Urothelium cell line (cell line): ENCODE measurements at places on chromosomes 6 and 20.
A peak's percentile ranks its signal among the peaks of the same experiment; 100 is the strongest.

- DNase-seq = no peak
These were observed 77.1 kb downstream of the WASF1 start for GRCh38 chr6:110102411-110102810.

GRCh38 chr20:57514273-57514751, 10.6 kb downstream of the CTCFL start:
- DNase-seq = peak; percentile 87

DNA sequence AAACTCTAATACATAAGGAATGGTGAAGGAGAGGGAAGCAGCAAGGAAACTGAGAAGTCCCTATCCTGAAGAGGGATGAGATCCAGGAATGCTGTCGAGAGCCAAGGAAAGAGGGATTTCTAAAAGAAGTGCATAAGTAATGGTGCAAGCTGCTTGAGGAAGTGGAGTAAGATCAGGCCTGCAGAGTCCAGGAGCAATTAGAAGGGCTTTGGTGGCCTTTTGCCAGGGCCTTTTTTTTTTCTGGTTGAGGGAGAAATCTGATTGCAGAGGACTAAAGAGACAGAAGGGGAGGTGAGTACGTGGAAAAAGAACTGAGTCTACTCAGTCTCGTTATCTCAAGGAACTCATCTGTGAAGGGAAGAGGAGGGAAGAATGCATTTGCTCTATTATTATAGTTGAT, 396.2 kb downstream of the UTRN start:
- DNase-seq = no peak

DNA sequence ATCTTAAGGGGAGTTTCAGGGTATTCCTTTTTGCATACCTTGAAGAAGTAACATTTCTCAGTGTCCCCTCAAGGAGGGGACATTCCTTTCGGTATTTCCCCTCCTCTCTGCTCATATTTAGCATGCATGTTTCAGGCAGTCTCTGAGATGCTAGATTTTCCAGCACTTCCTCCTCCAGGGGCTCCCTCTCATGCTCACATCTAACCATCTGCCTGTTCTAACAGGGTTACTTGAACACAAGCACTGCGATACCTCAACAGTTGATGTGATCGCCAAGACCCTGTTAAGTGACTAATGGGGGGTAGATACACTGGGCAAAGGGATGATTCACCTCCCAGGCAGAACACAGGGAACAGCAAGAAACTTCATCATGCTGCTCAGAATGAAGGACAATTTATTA, 12.9 kb upstream of the MCM3 start:
- DNase-seq = no peak

GRCh38 chr20:62603021-62603906, 39.0 kb upstream of the SLCO4A1 start:
- DNase-seq = peak; percentile 93

DNA sequence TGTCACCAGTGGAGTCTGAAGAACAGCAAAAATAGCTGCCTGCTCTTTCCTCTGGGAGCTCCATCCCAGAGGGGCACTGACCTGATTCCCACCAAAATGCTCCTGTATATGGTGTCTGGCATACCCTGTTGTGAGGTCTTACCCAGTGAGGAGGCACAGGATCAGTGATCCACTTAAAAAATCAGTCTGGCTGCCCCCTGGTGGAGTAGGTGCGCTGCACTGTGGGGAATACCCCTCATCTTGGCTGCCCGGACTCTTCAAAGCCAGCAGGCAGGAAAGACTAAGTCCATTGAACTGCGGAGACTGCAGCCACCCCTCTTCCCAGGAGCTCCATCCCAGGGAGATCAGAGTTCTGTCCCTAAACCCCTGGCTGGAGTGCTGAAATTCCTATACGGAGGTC, 230.9 kb upstream of the HTR1E start:
- no peak for DNase-seq

DNA sequence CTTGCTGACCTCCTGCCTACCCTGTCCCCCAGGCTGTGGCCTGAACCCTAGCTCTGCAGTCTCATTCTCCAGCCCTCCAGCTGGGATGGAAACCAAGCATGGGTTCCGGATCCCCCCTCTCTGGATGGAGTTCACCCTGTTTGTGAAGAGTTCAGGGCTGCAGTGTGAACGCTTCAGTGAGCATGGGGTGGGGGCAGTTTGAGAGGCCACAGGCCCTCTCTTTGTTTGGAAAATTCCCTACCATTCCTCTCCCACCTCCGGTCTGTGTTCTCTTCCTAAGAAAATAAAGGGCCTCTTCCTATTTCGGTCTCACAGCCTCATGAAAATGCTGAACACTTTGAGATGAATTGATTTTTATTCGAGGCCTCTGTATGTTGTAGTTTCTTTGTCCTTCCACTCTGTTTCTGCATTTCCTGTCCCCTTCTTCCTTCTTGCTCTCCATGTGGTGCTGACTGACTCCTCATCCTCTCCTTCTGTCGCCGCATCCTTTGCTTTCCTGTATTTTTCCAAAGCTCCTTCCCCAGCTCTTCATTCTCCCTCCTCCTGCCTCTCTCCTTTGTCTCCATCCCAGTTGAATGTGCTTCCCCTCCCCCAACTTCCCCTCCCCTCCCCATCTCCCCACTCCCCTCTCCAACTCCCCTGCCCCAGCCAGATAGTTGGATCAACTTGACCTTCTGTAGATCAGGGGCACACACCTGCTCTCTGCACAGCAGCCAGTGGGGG, 2.4 kb upstream of the KCNK5 start:
- DNase-seq = no peak

DNA sequence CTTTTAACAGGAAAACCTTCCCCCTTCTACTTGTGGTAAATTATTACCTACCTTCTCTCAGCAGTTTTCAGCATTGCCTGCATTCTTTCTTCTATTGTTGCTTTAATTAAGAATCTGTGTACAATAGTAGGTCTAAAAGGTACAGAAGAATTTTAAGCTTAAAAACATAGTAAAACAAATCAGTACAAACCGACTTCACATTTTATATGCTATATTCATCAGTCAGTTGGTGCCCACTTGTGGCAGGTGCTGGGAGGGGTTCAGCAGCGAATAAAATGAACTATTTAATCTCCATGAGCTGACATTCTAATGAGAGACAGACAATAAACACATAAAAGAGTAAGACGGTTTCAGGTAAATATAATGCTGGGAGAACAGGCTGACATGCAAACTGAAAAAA, 73.4 kb upstream of the FBXO30 start:
- no peak for DNase-seq

- DNase-seq = no peak
These were observed 69.9 kb upstream of the SOX4 start for GRCh38 chr6:21523652-21524051.

- no peak for DNase-seq
These were observed 42.0 kb upstream of the MAP3K4 start for GRCh38 chr6:160949531-160949930.

- no peak for DNase-seq
These were observed 93.7 kb downstream of the MYO6 start for GRCh38 chr6:75842732-75843131.

DNA sequence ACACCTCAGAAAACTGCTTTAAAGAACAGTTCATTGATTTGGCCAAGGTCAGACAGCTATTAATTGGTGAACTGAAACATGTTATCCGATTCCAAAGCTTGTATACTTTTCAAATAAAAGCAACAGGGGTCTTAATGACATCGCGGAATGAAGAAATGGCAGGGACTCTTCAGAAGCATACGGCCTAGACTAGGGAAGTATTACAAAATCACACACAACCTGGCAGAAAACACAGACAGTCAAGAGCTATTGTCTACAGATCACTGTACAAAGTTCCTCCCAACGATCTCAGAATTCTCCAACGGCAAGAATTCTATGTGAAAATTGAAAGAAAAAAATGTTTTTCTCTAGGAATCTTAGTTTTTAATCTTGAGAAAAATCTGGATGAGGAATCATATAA, 105.5 kb downstream of the PTPRK start:
- no peak for DNase-seq

GRCh38 chr6:2695454-2696095, 55.1 kb downstream of the MYLK4 start:
- DNase-seq = no peak

DNA sequence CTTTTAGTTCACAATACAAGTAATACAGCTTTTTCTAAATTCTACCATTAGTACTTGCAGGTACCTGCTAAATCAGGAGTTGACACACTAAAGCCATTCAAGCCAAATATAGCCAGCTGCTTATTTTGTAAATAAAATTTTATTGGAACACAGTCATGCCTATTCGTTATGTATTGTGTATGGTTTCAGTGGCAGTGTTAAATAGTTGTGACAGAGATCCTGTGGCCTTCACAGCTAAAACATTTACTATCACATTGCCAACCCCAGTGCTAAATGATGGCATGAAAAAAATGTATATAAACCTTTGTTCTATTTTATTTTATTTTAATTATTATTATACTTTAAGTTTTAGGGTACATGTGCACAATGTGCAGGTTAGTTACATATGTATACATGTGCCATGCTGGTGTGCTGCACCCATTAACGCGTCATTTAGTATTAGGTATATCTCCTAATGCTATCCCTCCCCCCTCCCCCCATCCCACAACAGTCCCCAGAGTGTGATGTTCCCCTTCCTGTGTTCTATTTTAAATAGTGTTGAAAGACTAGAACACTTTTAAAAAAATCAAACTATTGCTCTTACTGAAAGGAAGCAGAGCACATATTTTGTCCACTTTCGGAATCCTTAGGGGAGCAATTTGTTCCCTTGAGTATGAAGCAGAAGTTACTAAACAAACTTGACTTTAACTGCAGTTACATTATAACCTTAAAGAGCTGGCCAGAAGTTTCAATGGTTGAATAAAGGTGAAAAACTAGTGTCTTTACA, 115.7 kb downstream of the PRIM2 start:
- DNase-seq = no peak

GRCh38 chr6:16204653-16205376, 33.6 kb upstream of the GMPR start:
- DNase-seq = no peak

GRCh38 chr6:137099689-137100403, 55.1 kb upstream of the IL20RA start:
- no peak for DNase-seq

- peak; percentile 42 for DNase-seq
These were observed 29.3 kb upstream of the TRIM27 start for GRCh38 chr6:28953039-28953584.

DNA sequence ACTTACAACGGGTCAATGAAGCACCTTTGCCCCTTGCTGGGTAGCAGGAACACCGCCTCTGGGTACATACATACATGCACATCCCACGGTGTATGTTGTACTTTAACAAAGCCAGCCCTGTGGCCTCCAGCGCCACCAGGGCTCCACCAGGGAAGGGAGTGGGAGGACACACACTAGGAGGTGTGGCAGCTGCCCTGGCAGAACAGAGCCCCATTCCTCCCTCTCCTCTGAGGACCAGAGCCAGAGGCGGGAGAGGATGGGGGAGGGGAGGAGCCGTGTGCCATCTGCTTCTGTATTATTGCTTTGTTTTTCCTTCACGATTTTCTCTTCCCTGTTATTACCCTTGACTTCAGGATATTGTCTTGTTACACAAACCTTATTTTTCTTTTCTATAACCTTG, 105.8 kb upstream of the TRAF3IP2 start:
- DNase-seq = no peak

DNA sequence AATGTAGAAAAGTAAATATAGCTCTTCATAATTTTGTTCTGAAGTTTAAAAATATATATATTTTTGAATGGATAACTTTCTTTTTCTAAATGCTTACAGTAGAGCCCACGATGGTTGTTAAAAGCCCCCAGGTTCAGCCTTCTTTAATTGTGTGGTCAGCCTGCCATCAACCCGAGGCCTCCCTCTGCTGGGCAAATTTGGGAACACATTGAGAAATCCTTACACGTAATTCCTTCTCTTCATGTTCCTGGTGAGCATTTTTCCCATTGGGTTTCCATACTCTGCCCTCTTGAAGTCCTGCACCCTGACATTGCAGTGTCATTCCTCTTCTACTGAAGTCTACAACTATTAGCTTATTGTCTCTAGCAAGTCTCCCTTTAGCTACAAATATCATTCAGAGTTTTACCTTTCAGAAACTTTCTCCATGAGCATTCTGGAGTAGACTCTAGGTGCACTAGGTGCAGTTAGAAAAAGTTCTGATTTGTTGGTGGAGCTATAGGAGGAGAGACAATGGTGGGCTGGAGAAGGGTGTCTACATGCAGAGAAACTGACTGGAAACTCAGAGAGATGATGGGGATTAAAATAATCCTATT, 40.6 kb downstream of the TRIM38 start:
- DNase-seq = peak; percentile 60

- peak; percentile 61 for DNase-seq
These were observed 102.6 kb downstream of the CD109 start for GRCh38 chr6:73798592-73798991.

DNA sequence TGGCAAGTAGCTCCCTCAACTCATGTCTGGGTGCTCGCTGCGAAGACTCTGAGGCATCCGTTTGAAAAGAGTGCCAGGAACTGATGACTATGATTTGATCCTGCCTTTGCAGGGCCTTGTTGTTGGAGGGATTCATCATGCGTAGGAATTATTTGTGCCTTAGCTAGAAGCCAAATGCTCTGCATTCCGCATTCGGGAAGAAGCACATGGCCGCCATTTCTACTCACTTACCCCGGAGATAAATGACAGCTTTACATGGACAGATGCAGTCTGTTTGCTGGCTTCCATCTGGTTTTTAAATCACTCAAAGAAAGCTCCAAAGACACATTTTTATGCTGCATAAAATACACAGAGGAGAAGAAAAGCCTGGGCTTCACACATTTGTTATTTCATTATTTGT, 363.3 kb upstream of the CDH4 start:
- DNase-seq = no peak

DNA sequence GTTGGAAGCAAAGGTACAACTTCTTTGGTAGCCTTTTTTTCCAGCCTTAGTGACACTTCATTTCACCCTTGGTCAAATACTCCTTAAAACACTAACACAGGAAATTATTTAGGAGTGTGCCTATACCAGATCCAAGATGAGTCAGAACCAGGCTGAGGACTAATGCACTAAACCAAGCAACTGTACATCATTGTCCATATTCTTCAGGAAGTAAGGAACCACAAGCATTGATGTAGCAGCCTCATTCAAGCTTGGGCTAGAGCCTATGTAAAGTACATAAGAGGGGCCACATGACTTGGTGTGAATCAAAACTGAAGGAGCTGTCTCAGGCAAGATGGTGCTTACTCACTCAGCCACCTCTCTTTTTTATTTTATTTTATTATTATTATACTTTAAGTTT, 20.7 kb upstream of the ADGB start:
- DNase-seq = no peak

GRCh38 chr6:5172041-5172653, 87.0 kb downstream of the PPP1R3G start:
- DNase-seq = no peak

DNA sequence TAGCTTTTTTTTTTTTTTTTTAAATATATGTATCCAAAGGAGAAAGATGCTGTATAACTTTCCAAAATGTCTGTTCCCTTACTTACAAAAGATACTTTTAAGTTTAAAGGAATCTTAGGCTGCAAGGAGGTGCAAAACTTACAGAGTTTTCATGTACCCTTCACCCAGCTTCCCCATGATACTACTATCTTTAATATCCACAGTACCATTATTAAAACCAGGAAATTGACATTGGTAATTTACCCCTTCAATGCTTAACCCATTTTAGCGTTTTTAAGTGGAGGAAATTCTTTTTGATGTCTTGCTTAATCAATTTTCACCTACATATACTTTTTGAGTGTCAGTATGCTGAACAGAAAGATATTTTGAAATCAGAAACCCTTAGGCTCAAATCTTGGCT, 310.9 kb downstream of the PRL start:
- DNase-seq = no peak

- DNase-seq = peak; percentile 98
These were observed at the start of gene ENTPD6 for GRCh38 chr20:25195014-25195961. Gene ENTPD6, plus strand, starts transcription at chr20:25195712. Its CDS starts 10,825 bp downstream, at chr20:25206537.

- DNase-seq = no peak
These were observed 1.8 kb upstream of the PHACTR2 start for GRCh38 chr6:143675946-143676345.

GRCh38 chr6:33983721-33984465, 162.0 kb downstream of the GRM4 start:
- no peak for DNase-seq
